ENCODE measurements at places on chromosomes 2 and 18.

- no peak for DNase-seq
Observed at GRCh38 chr18:3538456-3538855, 88.5 kb downstream of the TGIF1 start.

DNA sequence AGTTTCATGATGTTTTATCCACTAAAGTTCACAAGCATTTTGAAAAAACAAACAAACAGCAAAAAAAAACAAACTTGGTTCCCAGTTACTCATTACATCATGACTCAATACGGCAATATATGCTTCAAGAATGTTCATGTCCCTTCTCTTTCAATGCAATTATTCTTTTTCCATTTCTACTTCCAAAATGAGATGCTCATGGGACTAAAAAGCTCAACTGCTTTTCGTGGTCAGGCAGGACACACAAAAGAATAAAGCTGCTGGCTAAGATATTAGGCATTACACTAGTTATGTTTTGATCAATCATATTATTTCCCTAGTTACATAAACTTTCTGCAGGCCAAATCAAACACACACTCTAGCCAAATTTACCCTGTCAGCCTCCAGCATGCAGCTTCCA lies 301.3 kb downstream of the EPHA4 start:
- no peak for DNase-seq

GRCh38 chr18:59022167-59022945 lies 117.3 kb upstream of the SEC11C start:
- DNase-seq: no peak

GRCh38 chr2:65382776-65383357 lies 49.5 kb downstream of the SPRED2 start:
- DNase-seq: peak; percentile 46

- no peak for DNase-seq
Observed at GRCh38 chr18:75489493-75490190, 62.1 kb upstream of the SMIM21 start.

DNA sequence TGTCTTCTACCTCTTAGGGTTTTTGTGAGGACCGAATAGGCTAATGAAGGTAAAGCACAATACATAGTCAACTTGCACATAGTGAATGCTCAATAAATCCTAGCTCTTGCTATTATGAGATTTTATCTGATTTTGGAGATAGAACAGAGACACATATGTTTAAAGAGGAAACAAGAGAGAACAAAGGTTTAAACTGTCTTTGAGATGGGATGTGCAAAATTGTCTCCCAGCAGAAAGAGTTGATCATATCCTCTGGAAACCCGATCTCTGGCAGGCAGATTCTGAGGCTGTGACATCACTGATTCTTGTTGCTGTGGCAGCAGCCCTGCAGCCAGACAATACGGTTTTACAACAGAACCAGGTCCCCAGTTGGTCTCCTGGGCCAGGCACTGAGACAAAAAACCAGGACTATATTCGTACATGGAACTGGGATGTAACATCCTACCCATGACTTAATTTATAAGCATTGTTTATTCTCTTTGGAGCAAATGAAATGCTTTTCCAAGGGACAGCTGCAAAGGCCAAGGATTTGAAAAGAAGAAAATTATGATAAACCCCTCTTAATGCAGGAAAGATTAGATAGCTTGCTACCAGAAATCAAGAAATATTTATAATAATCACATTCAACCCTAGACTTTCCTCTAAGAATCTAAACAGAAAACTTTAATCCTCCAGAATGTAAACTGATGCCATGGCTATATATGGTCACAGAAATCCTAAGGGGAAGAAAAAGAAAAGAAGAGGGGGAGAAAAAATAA lies 80.2 kb downstream of the SLC8A1 start:
- DNase-seq: no peak

DNA sequence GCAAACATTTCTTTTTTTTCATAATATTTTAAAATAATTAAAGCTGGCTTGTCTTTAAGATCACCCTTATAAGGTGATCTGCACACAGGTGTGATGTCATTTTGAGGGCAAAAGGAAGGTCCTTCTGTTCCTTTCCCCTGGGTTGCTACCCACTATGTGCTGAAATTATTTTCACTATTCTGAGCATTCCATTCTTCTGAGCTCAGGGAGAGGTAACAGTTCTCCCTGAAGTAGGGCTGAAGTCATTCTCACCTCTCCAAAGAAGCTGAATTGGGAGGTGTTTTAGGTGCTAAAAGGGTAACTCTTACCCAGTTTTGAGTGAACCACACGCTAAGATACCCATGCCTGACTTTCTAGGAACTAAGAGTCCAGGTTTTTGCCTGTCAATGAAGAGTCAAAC lies 247.6 kb downstream of the SLC4A3 start:
- DNase-seq: no peak

DNA sequence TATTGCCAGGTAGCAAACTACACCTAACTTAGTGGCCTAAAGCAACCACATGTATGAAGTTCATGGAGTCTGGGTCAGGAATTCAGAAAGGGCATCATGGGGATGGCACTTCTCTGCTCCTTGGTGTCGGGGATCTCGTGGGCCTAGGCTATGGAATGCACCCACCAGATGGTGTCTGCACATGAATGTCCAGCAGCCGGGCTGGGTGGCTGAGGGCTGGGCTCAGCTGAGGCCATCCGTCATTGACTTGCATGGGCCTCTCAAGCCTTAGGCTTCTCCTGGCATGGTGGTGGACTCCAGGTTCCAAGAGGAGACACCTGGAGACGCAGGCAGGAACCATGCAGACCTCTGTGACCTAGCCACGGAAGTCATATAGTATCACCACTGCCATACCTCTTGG lies 26.0 kb upstream of the RPL31 start:
- DNase-seq: no peak

- DNase-seq: no peak
Observed at GRCh38 chr2:56474412-56475158, 290.8 kb downstream of the CCDC85A start.

DNA sequence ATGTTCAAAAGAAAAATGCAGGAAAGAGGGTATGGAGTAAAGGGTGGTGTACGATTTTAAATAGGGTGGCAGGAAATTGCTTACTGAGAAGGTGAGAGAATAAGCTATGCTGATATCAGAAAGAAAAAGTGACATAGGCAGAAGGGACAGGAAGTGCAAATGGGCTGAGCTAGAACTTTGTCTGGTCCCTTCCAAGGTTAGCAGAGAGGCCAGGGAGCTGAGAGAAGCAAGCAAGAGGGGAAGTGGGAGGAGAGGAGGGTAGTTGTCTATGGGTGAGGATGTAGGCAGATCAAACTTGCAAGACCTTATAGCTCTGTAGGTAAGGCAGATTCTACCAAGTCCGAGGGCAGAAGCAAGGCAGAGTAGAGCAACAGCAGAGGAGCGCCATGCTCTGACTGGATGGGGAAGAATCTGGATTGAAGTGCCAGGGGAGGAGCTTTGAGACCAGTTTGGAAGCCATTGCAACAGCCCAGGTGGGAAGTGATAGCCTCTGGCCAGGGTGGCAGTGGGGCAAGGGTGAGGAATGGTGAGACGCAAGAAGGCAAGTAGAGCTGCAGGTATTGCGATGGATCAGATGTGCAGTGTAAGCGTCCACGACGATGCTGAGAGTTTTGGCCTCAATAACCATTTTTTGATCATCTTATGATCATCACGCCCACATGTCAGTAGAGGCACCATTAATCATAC lies 134.4 kb upstream of the APCDD1 start:
- DNase-seq: no peak

DNA sequence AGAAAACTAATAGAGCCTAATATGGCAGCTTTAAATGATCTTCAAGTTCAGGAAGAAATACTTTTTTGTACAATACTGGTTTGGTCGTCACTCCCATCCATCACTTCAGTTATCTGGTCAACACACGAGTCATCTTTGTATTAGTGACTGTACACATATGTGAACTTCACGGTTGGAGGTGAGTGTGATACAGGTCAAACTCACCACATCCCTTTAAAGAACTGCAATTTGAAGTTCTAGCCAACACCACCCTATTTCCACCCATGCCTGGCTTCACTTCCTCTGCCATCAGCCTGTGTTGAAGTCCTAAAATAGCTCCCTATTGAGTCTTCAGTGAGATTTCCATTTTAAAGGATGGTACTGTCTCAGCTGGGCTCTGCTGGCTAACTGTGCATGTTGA lies 361.9 kb downstream of the TXNL1 start:
- no peak for DNase-seq

GRCh38 chr2:134602666-134603065 lies 116.1 kb downstream of the TMEM163 start:
- DNase-seq: no peak

- DNase-seq: no peak
Observed at GRCh38 chr2:187851955-187852561, 297.8 kb upstream of the TFPI start.

- no peak for DNase-seq
Observed at GRCh38 chr2:27135478-27135955, 1.1 kb upstream of the PREB start.

GRCh38 chr18:22563164-22563583 lies 145.5 kb upstream of the CTAGE1 start:
- DNase-seq: no peak

DNA sequence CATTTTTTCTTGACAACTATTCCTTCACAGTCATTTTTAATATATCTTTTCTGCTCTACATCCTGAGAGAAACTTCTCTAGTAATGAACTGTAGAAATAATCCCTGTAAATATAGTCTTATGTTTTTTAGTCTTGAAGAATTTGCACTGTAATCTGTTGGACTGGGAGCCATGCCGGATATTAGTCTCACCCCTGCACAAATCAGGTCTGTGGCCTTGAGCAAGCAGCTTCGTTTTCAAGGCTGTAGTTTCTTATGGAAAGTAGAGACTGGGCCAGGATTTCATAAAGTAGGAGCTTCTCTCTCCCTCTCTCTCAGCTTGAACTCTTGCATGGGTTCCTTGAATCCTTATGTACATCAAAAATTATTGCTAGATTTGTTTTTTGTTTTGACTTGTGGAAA lies 8.7 kb downstream of the FARP2 start:
- DNase-seq: no peak

- DNase-seq: no peak
Observed at GRCh38 chr2:239674101-239674980, 273.5 kb upstream of the HDAC4 start.

- no peak for DNase-seq
Observed at GRCh38 chr18:34495506-34495905, 214.6 kb upstream of the DTNA start.

GRCh38 chr2:2157400-2157799 lies 173.7 kb downstream of the MYT1L start:
- no peak for DNase-seq

DNA sequence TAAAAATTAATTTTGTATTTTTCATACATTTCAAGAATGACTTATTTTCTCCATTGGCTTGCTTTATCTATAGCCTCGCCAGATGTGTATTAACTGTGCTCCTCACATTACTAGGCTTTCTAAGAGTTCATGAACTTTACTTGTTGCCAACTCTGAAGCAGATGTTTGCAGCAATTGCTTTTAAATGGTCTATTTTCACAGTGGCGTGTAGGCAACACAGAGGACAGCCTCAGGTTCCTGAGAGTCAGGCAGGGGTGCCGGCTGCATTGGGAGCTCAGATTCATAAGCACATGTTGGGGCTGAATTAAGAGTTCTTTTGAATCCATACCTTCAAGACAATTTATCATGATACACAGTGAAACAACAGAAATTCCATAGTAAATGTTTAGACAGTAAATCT lies 179.2 kb upstream of the PXDN start:
- no peak for DNase-seq

DNA sequence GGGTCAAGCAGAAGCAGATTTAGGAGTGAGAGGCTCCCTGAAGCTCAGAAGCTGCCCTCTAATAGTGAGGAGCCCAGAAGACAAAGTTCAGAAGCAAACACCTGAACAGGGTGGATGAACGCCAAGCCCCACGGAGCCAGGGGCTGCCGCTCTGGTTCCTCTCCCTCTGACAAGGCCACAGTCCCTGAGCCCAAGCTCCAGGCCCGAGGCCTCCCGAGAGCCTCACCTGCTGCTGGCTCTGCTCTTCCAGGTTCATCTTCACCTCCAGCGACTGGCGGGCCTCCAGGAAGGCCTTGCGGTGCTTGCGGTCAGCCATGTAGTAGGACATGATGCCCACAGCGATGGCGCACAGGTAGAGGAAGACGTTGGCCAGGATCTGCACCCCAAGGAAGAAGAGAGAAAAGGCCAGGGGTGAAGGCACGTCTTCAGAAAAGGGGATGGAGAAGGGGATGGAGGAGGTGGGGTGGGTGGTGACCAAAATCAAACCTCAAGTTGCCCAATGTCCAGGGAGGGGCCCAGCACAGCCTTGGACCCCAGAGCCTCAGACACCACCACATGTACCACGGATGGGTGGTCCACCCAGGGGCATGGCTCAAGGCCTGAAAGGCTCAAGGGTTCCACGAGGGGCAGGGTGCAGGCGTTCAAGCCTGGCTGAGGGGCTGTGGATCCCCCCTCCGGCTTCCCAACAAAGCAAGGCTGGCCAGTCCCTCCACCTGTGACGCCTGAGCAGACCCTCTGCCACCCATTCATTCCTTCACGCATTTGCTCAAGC lies 47.5 kb downstream of the ADCY3 start:
- DNase-seq: no peak

- no peak for DNase-seq
Observed at GRCh38 chr18:38695559-38696280, 1130.1 kb upstream of the CELF4 start.

GRCh38 chr2:38223256-38223655 lies 147.3 kb upstream of the CYP1B1 start:
- DNase-seq: no peak

DNA sequence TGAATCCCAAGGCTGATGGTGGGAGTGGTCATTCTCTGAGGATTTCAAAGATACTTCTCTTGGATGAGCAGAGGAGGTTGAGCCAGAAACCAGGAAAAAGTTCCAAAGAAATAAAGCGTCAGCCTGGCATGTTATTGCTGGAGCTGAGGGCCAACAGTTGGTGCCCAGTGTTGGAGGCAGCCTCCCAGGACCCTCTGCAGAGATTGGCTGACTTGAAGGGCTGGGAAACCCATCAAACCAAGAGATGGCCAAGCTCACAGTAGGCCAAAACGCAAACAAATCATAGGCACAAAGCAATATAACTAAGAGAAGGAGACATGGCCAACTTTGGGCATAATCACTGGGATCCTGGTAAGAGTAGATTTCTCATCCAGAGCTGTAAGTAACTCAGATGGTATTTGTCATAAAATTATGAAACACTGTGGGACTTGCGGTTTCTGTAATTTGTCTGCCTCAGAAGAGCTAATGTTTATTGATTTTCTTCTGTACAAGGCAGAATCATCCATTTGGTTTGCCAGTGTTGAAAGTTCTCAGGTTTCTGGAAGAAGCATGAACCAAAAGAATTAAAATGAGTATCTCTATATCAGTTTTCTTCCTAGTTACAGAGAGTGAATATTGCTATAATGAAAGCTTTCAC lies 108.3 kb downstream of the ATL2 start:
- no peak for DNase-seq
